Right renal pelvis (tissue), 4 donors: ENCODE measurements at places on chromosomes 16 and 17. TPM values are rescaled to one million over a fixed set of nuclear protein-coding genes. Genes with fewer than 3 reads are reported as not detected.

- no peak for DNase-seq
These were observed 11.7 kb downstream of the ZNF469 start for GRCh38 chr16:88394426-88394825.

The TRIM16 gene
- 25.7 TPM for polyA plus RNA-seq

DNA sequence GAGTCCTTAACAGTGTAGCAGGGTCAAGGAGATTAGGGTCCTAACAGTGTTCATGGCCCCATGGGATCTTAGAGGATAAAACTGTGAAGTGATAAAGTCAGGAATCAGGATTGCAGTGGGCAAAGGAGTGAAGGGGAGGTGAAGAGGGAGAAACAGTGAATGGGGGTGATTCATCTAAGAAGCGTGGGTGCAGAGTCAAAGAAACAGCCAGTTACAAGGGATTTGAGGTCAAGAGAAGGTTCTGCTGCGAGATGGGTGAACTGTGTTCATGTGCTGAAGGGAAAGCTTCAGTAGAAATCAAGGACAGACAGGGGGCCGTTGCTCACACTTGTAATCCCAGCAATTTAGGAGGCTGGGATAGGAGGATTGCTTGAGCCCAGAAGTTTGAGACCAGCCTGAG, 5.9 kb downstream of the GTF3C1 start:
- DNase-seq: no peak

DNA sequence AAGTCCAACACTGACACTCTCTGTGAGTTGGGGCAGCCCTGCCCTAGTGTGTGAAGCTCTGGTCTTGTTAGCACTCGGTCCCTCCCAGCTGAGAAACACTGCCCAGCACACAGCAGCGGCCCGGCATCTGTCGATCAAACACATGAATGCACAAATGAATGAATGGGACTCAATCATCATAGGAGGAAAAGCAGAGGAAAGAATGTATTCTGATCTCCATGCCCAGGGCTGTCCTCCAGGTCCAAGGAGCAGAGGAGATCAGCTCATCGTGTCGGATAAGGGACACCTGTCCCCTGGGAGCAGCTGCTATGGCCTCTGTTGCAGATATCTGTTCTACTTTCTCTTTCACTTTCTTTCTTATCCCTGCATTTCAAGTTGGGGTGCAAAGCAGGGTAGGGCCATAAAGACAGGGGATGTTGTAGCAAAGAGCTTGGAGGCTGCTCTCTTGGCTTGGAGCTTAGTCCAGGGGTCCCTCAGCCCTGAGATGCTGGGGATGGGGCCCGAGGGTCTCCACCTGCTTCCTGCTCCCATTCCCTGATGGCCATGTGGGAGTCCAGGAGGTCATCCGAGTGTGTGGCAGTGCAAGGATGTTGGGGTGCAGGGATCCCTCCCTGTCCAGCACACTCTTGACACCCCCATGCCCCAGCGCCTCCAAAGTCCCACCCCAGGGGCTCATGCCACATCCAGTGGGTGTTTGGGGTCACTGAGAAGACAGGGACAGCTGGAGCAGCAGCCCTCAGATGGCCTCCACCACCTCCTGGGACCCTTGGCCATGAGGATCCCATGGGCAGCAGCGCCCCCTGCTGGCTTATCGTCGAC, 88.2 kb downstream of the IRF8 start:
- DNase-seq: no peak

DNA sequence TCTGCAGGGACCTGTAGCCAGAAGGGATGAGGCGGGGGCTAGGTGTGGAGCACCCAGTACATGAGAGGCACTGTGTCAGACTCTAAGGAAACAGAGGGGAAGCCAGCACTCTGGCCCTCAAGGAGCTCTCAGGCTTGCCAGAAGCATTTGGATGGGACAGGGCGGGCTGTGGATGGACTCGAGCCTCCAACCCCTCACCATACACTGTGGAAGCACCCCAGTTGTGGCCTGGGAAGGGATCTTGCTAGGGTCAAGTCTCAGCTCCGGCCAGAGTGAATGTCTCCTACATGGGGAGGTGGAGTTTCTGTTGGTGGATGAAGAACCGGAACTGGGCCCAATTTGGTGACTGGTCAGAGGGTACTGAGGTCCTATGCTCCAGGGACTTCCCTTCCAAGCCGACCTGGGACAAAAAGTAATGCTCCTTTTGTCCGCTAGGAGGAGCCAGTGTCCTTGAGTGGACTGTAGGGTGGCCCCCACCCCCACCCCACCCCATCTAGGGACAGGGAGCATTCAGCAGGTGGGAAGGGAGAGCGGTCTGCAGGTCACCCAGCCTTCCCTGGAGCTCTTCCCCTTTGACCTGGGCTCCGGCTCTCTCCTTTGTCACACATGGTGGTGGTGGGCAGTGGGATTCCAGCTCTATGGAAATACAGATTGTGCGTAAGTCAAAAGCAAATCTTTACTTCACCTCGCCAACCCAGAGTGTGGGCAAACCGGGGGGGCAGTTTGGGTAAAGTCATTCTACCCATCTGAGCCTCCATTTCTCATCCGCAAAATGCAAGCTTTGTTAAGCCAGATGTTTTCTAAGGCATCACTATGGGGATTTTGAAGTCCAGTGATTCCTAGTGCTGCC, 20.4 kb upstream of the PHB1 start:
- DNase-seq: no peak

DNA sequence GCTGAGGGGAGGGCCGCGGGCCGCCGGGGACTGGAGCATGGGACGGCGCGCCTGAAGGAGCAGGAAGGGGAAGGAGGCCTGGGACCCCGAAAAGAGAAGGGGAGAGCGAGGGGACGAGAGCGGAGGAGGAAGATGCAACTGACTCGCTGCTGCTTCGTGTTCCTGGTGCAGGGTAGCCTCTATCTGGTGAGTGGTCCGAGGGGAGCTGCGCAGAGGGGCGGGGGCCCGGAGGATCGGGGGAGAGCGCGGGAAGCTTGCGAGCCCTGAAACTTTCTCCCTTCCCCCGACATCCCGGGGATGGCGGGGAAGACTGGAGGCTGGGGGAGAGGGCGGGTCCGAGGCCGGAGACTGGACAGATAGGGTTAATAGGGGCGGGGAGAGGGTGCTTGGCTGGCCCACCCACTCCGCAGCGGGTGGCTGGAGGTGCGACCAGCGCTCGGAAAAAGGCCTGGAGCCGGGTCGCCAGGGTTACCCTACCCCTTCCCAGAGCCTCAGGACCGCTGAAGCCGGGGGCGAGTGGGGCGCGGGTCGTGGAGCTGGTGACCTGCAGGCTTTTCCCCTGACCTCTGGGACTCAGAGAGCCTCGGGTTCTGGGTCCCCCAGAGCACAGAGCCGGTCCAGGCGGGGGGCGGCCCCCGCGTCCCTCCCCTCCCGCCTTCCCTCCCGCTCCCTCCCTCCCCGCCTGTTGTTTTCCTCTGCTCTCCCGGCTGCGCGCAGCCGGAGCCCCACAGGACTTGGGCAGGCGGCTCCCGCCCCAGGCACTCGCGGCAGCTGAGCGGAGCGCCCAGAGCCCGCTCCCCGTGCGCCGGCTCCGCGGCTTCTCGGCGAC, 631 bp downstream of the NXPH3 start:
- DNase-seq: no peak

The HP gene
- 1.3 TPM for polyA plus RNA-seq

DNA sequence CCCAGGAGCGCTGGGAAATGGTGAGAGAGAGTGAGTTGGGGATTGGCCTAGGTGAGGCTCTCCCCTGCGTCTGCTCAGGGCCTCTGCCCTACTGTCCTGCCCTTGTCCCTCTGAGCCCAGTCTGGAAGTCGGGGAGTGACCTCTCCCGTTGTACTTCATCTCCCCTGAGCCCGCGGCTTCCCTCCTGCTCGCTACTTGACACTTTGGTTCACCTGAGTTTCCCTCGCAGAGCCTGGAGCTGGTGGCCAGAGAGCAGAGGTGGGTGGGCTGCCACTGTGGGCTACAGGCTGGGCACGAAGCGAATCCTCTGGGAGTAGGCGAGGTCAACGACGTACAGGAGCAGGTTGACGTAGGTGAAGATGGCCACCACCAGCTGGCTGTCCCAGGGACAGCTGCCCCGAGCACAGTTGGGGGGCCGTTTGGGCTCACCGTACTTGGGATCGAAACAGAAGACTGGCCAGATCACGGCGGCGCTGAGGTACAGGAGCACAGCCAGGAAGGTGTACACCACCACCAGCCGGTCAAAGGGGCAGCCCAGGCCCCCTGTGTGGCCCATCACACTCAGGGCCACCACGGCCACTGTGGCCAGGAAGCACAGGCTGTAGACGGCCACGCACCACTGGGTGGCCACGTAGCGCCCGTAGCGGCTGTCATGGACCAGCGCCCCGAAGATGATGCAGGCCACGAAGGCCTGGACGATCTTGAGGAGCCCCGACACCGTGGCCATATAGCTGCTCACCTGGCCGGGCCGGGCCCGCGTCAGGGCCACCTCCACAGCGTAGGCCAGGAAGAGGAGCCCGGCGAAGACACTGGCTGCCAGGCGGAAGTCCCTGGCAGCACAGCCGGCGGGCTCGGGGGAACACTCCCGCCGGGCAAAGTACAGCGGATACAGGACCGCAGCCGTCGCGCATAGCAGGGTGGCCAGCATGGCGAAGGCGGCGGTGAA, 3.7 kb upstream of the PYCR1 start:
- DNase-seq: no peak

The METTL16 gene
- polyA plus RNA-seq: 47.0 TPM

- no peak for DNase-seq
These were observed 26.9 kb downstream of the GPT2 start for GRCh38 chr16:46911038-46911437.

The FLII gene
- 128 TPM for polyA plus RNA-seq
